Lower lobe of right lung (tissue), 2 donors: ENCODE measurements at places on chromosomes 16 and 17. TPM values are rescaled to one million over a fixed set of nuclear protein-coding genes. Genes with fewer than 3 reads are reported as not detected.

Gene ATP6V0A1
- 107 TPM for total RNA-seq

Gene DCUN1D3
- 20.7 TPM for total RNA-seq

Gene KRTAP4-5
- not detected for total RNA-seq

Gene HCRT
- not detected for total RNA-seq

Gene PERCC1
- not detected for total RNA-seq

Gene TLCD1
- total RNA-seq, result 19.8 TPM

Gene FBXW10B
- total RNA-seq, result 0.74 TPM

Gene ADAD2
- total RNA-seq, result not detected

Gene CCL4
- 11.9 TPM for total RNA-seq

Gene SMYD4
- total RNA-seq, result 21.9 TPM

Gene KRT40
- total RNA-seq, result 0.27 TPM

Gene THAP11
- total RNA-seq, result 26.1 TPM

Gene CCL17
- 2.8 TPM for total RNA-seq

Gene RAC3
- 2.8 TPM for total RNA-seq

Gene AKAP10
- 38.1 TPM for total RNA-seq

Gene CMTM2
- total RNA-seq, result 4.0 TPM

Gene SYCE1L
- total RNA-seq, result 2.6 TPM

Gene KRTAP9-4
- total RNA-seq, result not detected

Gene GAS2L2
- total RNA-seq, result 3.1 TPM

Gene MSLN
- 42.6 TPM for total RNA-seq

Gene SMIM36
- total RNA-seq, result not detected

Gene PLCD3
- 38.3 TPM for total RNA-seq

Gene CLEC18A
- total RNA-seq, result 2.7 TPM

Gene HSPB9
- total RNA-seq, result not detected

Gene FBXO39
- total RNA-seq, result not detected

Gene CYLD
- 45.8 TPM for total RNA-seq

Gene SYNRG
- 39.7 TPM for total RNA-seq

Gene WWOX
- total RNA-seq, result 19.2 TPM

Gene ZNF624
- 5.7 TPM for total RNA-seq

Gene CDH3
- 3.4 TPM for total RNA-seq

Gene KRT25
- total RNA-seq, result not detected

Gene CCL8
- total RNA-seq, result 1.6 TPM

Gene EPX
- total RNA-seq, result not detected

Gene C16orf54
- 11.2 TPM for total RNA-seq

Gene MIS12
- total RNA-seq, result 16.1 TPM

Gene CSH2
- not detected for total RNA-seq

Gene C16orf89
- 198 TPM for total RNA-seq

Gene ZNF629
- 11.9 TPM for total RNA-seq

Gene IGF2BP1
- total RNA-seq, result not detected

Gene MYH4
- total RNA-seq, result not detected

Gene TPSD1
- 9.6 TPM for total RNA-seq

Gene IL17C
- total RNA-seq, result not detected

Gene MCRIP1
- 69.2 TPM for total RNA-seq

Gene CEP295NL
- 5.5 TPM for total RNA-seq

Gene TERB1
- total RNA-seq, result not detected

Gene WNT9B
- total RNA-seq, result 0.80 TPM

Gene INCA1
- total RNA-seq, result 1.9 TPM
